ENCODE measurements at places on chromosomes 16 and 17.

- DNase-seq: no peak
Measured at GRCh38 chr17:74394977-74395376, 27.7 kb downstream of the GPR142 start.

GRCh38 chr16:5027575-5028235 is 6.0 kb downstream of the NAGPA start:
- DNase-seq: no peak

GRCh38 chr17:73684183-73684582 is 39.9 kb upstream of the SDK2 start:
- no peak for DNase-seq

- no peak for DNase-seq
Measured at GRCh38 chr17:55202896-55203295, 61.9 kb upstream of the HLF start.

GRCh38 chr17:66531851-66532295 is 229.5 kb downstream of the PRKCA start:
- no peak for DNase-seq

DNA sequence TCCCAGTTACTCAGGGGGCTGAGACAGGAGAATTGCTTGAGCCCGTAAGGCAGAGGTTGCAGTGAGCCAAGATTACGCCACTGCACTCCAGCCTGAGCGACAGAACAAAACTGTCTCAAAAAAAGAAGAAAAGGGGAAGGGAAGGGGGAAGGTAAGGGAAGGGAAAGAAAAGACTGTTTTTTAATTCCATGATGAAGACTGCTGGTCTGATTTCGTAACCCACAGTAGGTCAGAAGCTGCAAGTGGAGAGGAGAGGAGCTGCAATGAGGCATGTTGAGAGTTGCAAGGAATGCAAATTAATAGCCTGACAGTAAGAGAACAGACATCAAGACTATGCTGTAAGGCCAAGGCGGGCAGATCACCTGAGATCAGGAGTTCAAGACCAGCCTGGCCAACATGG is 33.3 kb downstream of the HELZ start:
- DNase-seq: no peak

GRCh38 chr17:45954914-45955313 is 44.1 kb upstream of the STH start:
- DNase-seq: no peak

DNA sequence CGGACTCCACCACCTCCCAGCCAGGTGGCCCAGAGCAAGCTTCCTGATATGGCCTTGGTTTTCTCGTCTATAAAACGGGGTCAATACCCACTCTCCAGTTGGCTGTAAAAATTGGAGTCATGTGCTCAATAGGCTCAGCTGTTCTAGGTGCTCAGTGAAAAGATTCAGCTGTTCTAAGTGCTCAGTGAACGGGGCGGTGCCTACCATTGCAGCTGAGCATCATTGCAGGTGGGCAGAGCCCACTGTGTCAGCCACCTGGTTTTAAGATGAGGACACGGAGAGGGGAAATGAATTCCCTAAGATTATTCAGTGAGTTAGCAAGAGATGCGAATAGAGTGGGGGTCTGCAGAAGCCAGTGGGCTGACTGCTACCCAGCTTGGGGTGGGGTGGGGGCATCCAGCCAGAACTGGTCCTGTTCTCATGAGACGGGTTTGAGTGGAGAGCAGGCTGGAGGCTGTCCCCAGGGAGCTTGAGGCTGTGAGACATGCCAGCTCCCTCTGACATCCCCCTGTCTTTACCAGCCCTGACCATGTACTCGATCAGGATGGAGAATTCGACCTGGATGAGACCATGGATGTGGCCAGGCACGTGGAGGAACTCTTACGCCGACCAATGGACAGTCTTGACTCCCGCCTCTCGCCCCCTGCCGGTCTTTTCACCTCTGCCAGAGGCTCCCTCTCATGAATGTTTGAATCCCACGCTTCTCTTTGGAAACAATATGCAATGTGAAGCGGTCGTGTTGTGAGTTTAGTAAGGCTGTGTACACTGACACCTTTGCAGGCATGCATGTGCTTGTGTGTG is 21.9 kb downstream of the STAT5A start:
- DNase-seq: no peak

DNA sequence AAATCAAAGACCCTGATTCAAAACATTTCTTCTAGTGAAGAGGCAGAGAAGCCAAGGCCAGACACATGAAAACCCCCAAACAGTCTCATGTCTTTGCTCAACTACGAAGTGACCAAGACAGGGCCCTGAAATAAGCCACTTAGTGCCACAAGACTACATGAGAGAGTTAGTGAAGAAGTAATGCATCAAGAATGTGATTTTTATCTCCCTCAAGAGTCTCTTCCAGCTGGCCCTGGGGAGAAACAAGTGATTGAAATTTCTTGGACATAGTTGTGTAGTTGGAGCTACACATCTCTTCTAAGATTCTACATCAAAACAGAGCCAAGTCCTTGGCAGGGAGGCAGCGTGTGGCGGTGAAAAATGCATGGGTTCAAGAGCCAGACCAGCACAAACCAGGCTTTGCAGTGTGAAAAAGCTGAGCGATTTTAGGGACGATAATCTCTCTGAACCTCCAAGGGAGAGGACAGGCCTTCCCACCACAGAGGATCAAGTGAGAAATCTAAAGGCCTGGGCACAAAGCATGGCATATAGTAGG is 30.6 kb downstream of the LYRM1 start:
- no peak for DNase-seq

DNA sequence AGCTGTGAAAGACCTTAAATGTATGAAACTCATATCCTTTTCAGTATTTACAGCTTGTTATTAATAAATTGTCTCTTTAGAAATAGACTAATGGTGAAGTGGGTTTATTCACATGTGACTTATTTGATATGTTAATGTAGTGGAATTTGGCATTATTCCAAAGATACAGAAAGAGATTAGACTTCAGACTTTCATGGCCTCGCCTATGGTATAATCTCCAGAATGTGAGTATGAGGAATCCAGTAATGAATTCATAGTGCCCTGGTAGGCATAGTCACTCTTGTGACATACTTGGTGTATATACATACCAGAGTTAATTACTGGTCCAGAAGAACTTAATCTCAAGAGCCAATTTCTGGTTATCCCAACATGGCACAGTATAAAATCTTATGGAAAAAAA is 72.7 kb downstream of the OMG start:
- DNase-seq: no peak

- no peak for DNase-seq
Measured at GRCh38 chr17:732902-733720, 715 bp downstream of the TLCD3A start.

DNA sequence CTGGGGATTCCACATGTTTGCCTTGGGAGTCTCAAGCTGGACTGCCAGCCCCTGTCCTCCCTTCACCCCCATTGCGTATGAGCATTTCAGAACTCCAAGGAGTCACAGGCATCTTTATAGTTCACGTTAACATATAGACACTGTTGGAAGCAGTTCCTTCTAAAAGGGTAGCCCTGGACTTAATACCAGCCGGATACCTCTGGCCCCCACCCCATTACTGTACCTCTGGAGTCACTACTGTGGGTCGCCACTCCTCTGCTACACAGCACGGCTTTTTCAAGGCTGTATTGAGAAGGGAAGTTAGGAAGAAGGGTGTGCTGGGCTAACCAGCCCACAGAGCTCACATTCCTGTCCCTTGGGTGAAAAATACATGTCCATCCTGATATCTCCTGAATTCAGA is 28.9 kb downstream of the CDRT15 start:
- DNase-seq: no peak

DNA sequence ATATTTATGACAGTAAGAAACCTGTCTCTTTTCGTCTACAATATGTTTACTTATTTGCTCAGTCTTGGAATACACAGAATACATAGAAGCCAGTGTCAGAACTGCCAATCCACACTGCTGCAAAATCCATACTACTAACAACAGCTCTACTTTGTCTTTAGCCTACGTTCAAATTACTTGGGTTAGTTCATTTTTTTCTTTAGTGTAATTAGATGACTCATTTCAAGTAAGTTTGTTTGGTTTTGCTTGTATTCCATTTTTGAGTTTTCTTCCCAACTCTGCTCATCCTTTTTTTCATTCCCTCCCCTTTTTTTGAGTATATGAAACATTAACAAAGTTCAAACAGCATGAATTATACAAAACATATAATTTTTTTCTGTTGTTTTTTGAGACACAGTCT is 16.9 kb downstream of the CMC2 start:
- no peak for DNase-seq

- peak; percentile 15 for DNase-seq
Measured at GRCh38 chr17:42281571-42282096, 5.4 kb upstream of the STAT5B start.

DNA sequence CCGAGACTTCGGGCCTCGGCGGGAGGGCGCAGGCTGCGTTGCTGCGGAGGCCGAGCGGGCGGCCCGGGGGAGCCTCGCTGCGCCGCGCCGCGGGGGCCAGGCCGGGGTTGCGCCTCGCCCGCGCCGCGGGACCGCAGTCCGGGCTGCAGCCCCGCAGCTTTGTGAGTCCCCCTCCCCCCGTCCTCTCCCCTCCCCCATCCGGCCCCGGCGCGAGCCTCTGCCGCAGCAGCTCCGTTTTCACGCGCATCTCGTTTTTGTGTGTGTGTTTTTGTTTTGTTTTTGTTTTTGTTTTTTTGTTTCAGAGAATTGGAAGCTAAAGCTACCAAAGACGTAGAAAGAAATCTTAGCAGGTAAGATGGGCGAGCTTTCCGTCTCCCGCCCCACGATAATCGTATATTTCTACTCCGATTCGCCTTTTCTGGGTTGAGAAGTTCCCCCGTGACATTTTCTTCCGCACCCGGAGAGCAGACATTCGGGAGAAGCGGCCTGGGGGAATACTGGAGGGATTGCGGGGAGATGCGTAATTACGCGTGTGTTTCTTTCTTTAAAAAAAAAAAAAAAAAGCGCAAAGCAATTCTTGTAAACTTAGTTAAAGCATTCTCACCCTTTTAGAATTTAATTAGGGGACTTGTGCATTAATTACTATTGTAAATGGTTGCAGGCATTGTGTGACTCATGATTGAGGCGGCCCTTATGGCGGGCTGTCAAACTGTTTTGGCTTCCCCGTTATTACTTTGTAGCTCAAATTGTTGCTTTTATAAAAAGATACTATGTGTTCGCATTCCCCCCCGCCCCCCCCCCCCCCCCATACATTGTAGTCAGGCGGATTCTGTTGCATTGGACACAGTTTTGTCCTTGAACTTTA is 732 bp downstream of the TNRC6A start:
- DNase-seq: no peak

DNA sequence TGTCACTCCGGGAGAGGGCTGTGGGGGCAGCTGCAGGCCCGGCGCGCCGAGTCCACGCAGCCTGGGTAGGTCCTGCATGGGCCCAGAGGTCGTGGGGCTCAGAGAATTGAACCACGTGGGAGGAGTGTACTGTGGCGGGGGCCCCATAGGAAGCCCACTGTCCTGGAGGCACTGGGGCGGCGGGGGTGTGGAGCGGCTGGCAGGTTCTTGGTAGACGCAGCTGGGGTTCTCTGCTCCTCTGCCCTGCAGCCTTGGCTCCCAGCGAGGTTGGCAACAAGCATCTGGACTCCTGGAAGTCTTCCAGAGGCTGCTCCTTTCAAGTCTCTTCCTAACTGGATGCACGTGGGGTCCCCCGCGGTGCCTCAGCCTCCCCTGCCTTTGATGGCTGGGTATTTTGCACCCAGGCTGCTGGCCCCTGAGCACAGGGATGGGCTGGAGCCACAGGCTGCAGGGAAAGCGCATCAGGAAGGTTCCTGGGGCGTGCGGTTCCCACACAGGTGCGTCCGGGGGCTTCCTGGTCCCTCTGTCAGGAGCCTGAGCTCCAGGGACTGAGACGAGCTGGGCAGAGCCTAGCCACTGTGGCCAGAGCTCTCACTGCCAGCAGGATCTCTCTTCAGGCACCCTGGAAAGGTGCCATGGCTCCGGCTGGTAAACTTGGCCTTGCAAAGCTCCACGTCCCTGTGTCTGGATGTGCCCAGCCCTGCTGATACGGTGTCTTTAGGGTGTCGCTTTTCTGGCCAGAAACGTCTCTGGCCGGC is 9.3 kb downstream of the KCTD5 start:
- no peak for DNase-seq

DNA sequence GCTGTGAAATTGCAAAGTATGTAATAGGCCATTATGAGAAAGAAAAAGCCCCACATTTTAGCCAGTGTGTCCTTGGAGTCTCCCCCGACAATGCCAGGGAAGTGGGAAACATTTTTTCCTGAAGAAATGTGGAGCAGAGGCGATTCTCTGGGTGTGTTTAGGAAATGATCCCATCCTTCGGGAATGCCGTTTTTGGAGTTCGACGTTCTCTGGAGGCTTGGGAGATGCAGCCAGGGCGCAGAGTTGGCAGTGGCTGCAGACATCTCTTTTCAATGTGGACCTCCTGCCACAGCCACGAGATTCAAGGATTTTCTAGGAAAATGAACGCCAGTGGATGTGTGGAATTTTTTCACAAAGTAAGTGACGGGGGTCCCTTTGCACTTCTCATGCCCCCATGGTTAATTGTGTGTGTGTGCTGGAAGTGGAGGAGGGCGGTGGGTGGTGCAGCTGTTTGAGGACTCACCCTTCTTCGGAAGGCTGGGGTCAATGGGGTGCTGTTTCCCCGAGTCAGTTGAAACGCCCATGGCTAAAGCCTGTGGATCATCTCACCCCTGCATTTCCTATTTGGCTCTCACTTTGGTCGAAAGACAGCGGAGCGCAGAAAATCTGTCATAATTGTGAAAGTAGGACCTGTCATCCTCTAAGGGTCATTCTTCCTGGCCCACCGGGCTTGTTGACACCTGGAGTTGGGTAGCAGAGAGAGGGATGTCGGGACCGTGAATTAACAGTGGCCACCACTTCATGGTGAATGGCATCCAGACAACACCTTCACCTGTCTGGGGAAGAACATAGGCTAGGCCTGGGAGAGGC is 73.2 kb downstream of the CMIP start:
- no peak for DNase-seq

GRCh38 chr16:88453611-88454522 is 787 bp downstream of the ZFPM1 start:
- DNase-seq: no peak

GRCh38 chr17:36936455-36937000 is 747 bp upstream of the LHX1 start:
- no peak for DNase-seq

GRCh38 chr17:83183145-83183948 is 103.9 kb downstream of the METRNL start:
- no peak for DNase-seq

- DNase-seq: no peak
Measured at GRCh38 chr16:75593825-75594820, 27.9 kb downstream of the GABARAPL2 start.

DNA sequence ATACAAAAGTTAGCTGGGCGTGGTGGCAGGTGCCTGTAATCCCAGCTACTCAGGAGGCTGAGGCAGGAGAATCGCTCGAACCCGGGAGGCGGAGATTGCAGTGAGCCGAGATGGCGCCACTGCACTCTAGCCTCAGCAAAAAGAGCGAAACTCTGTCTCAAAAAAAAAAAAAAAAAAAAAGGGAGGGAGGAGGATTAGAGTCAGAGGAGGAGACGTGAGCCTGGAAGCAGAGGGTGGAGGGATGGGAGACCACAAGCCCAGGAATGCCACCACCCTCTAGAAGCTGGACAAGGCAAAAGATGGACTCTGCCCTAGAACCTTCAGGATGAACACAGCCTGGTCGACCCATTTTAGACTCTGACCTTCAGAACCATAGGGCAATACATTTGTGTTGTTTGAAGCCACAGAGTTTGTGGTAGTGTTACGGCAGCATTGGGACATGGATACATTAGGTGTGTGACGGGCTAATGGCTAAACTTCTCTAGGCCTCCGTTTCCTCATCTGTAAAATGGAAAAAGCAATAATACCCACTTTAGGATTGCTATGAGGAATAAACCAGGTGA is 2.1 kb upstream of the SMIM22 start:
- no peak for DNase-seq

GRCh38 chr16:86367291-86368072 is 142.8 kb upstream of the FOXF1 start:
- no peak for DNase-seq

All from omental fat pad (tissue), 4 donors.